ENCODE measurements at places on chromosomes 5 and 9.

GRCh38 chr5:127428748-127429147, 88.7 kb upstream of the PRRC1 start:
- no peaks in the 10 kb centered on the region for H3K36me3 ChIP-seq
- no peak overlapping the region for H3K4me3 ChIP-seq
- no peaks in the 10 kb centered on the region for H3K4me1 ChIP-seq
- DNase-seq, result no peak
- peaks cover 20% of the 10 kb centered on the region for H3K27me3 ChIP-seq
- H3K27ac ChIP-seq, result no peak overlapping the region

GRCh38 chr9:133975511-133975910, 16.6 kb downstream of the VAV2 start:
- DNase-seq, result no peak
- H3K27me3 ChIP-seq, result no peaks in the 10 kb centered on the region
- no peak overlapping the region for H3K27ac ChIP-seq
- no peaks in the 10 kb centered on the region for H3K4me1 ChIP-seq
- peaks cover 9% of the 10 kb centered on the region for H3K36me3 ChIP-seq

DNA sequence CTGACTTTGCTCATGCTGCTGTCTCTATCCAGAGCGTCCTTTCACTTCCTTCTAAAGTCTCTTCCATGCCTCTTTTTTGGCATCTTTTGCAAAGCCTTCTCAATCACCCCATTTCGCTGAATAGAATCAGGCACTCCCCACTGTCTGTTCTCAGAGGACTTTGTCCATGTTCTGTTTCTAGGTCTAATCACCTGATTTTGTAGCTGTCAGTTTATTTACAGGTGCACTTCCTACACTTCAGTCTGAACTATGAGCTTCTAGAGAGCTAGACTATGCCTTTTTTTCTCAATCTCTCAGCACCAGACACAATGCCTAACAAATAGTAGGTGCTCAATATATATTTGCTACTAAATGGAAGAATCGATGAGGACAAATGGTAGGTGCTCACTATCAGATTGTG, 29.9 kb downstream of the TLR4 start:
- H3K27ac ChIP-seq, result no peak overlapping the region
- H3K4me3 ChIP-seq, result no peak overlapping the region
- H3K4me1 ChIP-seq, result no peaks in the 10 kb centered on the region
- no peaks in the 10 kb centered on the region for H3K36me3 ChIP-seq
- DNase-seq, result no peak

- H3K4me1 ChIP-seq, result no peaks in the 10 kb centered on the region
- H3K4me3 ChIP-seq, result no peak overlapping the region
- no peak for DNase-seq
- H3K27me3 ChIP-seq, result no peaks in the 10 kb centered on the region
- no peaks in the 10 kb centered on the region for H3K36me3 ChIP-seq
These were observed 230.8 kb downstream of the CYLC2 start for GRCh38 chr9:103225702-103226646.

DNA sequence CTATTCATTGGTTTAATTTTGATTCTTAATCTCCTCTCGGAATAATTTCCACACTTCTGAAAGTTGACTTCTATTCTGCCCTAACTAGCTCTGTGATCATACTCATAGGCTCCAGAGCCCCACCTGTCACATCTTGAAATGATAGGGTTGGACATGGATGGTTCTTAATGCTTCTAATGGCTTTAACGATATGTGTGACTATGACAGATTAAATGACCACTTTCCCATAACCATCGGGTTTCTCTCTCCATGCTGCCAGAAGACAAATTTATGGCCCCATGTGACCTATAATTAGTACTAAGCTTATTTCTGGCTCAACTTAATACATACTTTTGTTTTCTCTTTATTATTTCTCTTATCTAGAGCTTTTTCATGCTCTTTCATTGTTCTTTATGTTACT, 251.1 kb upstream of the TUT7 start:
- peaks cover 25% of the 10 kb centered on the region for H3K27me3 ChIP-seq
- no peaks in the 10 kb centered on the region for H3K4me1 ChIP-seq
- H3K36me3 ChIP-seq, result no peaks in the 10 kb centered on the region

DNA sequence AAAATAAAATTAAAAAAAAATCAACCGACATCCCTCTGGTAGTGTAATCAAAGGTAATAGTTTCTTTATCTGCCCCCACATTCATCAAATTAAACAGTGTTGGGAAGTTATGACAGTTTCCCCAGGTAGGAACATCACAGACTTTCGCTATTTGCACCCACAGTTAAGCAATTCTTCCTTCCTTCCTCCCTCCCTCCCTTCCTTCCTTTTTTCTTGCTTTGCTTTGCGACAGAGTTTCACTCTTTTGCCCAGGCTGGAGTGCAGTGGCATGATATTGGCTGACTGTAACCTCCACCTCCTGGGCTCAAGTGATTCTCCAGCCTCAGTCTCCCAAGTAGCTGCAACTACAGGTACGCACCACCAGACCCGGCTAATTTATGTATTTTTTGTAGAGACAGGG, 10.8 kb upstream of the BICD2 start:
- no peak overlapping the region for H3K4me3 ChIP-seq
- no peak overlapping the region for H3K27ac ChIP-seq
- DNase-seq, result no peak
- peaks cover 14% of the 10 kb centered on the region for H3K27me3 ChIP-seq
- peaks cover 13% of the 10 kb centered on the region for H3K36me3 ChIP-seq
- H3K4me1 ChIP-seq, result peaks cover 3% of the 10 kb centered on the region

- no peak for DNase-seq
- H3K36me3 ChIP-seq, result no peaks in the 10 kb centered on the region
- peaks cover 5% of the 10 kb centered on the region for H3K27me3 ChIP-seq
- no peaks in the 10 kb centered on the region for H3K4me1 ChIP-seq
- no peak overlapping the region for H3K27ac ChIP-seq
These were observed 68.9 kb downstream of the COL27A1 start for GRCh38 chr9:114224247-114224610.

GRCh38 chr9:2234371-2234893, 219.3 kb downstream of the SMARCA2 start:
- no peak overlapping the region for H3K27ac ChIP-seq
- H3K4me3 ChIP-seq, result no peak overlapping the region
- DNase-seq, result no peak
- H3K36me3 ChIP-seq, result no peaks in the 10 kb centered on the region
- H3K27me3 ChIP-seq, result no peaks in the 10 kb centered on the region

- no peak for DNase-seq
- peaks cover 46% of the 10 kb centered on the region for H3K36me3 ChIP-seq
- no peaks in the 10 kb centered on the region for H3K4me1 ChIP-seq
- no peak overlapping the region for H3K27ac ChIP-seq
- no peak overlapping the region for H3K4me3 ChIP-seq
- no peaks in the 10 kb centered on the region for H3K27me3 ChIP-seq
These were observed 21.1 kb downstream of the GEMIN5 start for GRCh38 chr5:154916874-154917273.
